ENCODE measurements at places on chromosomes 3 and 15.
A peak's percentile ranks its signal among the peaks of the same experiment; 100 is the strongest.

- no peak for DNase-seq
Observed at GRCh38 chr3:120033596-120033995, 60.7 kb downstream of the GSK3B start.

- no peak for DNase-seq
Observed at GRCh38 chr3:55174747-55175146, 246.9 kb upstream of the LRTM1 start.

GRCh38 chr3:43958973-43959372 is 268.2 kb downstream of the ABHD5 start:
- no peak for DNase-seq

DNA sequence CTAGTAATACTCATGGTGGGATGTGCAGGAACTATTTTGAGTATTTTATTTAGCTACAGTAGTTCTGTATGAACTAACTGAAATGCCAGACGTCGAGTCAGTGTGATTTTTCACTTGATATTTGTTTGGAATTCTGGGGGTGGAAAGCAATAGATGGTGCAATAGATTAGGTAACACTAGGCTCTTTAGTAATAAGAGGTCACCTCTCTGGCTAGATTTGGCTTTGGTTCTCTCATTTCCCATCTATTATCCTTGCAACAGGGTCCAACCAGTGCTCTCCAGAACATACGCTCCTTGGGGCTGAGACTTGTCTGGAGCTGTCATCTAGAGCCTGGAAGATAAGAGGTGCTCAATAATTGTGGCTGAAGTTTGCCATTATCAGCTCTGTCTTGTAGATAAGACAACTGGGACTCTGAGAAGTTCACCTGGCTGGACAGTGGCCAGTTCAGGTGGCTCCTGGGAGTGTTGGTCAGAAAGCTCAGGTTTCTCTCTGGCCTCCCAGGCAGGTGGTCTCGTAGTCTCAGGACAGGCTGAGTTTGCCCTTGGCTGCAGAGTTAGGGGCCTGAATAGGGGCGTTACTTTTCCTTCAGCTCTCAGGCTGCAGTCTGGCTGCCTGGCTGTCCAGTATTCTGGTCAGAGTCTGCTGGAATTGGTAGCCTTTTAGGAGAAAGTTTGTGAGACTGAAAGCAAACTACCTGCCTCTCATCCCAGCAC is 277.5 kb upstream of the RGMA start:
- no peak for DNase-seq

DNA sequence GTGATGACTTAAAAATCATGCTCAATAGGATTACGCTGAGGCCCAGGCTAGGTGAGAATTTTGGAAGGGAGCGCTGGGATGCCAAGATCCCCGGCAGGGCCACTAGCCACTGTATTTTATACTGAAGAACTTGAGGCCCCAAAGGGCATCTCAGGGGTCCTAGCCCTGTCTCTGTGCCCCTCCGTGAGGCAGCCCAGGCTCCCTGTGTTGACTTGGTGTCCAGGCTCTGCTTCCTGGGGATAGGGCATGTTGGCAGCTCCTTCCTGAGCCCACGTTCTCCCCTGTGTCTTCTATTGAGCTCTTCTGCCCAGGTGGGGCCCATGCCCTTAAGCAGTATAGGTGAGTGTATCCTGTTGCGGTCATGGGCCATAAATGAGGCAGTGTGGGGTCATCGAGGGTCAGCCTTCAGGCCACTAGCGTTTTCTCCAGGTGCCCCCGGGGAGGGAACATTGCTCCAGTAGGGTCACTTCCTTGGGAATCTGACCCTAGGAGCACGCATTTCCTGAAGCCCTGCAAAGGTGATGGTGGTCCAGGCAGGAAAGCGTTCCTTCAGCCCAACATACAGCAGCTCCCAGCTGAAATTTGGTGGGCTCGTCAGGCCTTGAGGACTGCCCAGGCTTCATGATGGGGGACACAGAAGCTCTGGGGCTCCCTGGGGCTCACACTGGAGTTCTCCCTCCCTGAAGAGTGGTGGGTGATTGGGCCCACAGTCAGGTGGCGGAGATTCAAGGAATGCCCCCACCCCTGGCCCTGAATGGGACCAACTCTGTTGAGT is 189.4 kb downstream of the UBE3A start:
- no peak for DNase-seq

DNA sequence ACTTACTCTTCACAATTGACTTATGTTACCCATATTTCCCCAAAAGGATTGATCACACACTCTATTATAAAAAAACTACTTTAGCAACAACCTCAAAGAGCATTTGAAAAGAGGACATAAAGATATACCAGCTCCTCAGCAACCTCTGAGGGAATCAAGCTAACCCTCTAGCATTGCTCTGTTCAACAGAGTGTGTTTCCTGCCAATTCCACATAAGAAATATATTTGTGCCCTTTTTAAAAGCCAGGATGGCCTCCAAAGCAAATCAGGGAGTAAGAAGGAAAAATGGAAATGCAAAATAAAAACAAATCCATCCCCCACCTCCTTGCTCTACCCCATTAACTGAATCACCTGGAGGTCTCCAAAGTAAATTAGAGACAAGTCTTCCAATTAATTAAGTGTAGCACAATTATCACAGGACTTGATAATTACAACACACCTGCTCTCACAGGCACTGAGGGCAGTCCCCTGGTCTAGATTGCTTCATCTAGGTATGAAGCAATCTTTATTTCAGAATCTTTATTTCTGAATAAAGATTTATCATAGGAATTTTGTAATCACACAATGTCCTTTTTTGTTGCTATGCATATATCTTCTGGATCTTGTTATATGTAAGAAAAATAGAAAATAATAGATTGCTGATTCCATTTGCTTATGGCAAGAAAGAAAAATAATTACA is 34.8 kb downstream of the GPR176 start:
- no peak for DNase-seq

GRCh38 chr3:72847751-72848702 is at the start of gene SHQ1:
Gene SHQ1 (minus strand): TSS chr3:72848445. CDS start chr3:72848340, 105 bp downstream.
- peak; percentile 88 for DNase-seq

- DNase-seq = no peak
Observed at GRCh38 chr3:135740211-135740610, 225.3 kb upstream of the PPP2R3A start.

DNA sequence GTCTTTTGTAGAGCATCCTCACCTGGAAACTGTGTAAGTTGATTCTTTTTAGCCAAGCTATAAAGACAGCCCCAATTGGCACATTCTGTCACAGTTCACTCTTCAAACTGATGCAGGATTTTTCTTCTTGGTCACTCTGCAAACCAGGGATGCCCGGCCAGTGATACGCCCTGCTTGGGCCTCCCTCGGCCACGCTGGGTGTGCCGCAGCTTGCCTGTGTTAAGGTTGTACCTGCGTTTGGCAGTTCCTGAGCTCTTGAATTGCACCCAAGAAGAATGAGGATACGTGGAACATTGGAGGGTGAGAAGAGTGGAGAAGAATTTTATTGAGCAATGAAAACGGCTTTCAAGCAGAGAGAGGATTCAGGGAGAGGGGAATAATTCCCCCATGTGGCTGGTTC is 49.9 kb downstream of the PSMD6 start:
- no peak for DNase-seq

DNA sequence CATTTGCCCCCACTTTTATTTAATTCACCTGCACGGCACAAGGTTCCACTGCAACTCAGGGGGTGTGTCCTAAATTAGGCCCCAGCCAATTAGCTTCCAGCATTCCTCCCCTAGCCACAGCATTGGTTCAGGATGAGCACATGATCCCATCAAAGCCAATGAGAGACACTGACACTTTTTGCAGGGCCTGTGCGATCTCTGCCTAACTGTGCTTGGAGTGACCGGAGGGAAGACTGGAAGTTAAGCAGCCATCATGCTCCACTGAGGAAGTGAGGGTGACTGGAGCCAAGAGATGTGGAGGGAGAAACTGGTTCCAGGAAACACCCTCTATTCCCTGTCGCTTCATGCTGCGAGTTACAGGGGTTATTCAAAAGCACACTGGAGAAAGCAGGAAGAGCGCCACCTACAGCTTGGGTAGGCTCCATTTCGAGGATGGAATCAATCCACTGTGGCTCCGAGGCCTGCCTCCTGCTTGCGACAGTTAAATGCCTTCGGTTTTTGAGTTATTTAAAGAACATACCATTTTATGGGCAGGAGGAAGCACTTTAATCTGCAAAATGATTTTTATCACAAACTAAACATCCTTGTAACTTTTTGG is 122.2 kb upstream of the WNT5A start:
- DNase-seq = no peak

DNA sequence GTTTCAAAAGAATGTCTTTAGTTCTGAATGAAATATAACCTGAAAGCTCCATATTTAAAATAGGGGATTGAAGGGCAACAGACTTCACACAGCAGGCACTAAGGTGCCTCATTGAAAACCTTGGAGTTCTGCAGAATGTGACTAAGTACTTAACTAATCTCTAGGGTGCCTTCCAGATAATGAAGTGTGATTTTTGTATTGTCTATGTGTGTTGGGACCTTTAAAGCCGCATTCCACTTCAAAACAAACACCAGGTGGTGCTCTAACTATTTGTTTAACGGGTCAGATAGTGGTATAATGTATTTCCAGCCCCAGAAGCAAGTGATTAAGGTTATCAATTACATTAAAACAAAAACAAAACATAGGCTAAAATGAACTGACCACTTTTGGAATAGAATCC is 28.0 kb downstream of the TFG start:
- no peak for DNase-seq

DNA sequence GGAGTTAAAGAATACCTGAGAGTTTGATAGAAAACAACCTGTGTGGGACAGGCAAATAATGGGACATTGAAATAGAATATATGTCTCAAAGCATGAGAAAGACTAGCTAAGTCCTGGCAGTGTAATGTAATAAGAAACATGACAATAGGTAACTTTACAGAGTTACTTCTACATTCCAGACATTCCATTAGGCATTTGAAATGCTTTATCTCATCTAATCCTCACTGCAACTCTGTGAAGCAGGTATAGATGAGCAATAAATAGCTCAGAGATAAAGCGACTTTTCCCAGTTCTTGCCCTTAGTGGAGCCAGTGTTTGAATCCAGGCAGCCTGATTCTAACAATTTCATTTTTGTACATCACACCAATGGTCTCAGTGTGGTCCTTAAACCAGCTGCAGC is 76.8 kb downstream of the CPNE4 start:
- DNase-seq = no peak

GRCh38 chr3:14788644-14789043 is 30.1 kb upstream of the FGD5 start:
- no peak for DNase-seq

DNA sequence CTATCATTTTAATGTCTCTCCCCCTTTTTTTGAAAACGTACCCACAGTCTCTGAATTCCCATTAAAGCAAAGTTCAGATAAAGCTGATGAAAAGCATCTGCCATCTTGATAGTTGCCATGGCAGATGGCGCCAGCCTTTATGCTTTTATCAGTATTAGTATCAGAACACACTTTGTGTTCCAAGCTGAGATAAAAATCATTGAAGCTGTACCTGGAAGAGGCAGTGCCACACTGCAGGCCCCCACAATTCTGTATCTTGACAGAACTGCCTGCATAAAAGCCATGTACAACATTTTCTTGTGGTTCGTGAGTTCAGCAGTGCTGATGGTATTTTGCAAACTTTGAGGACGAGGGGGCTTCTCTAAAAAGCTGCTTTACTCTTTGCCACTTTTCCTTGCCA is 311.7 kb downstream of the SATB1 start:
- DNase-seq = no peak

DNA sequence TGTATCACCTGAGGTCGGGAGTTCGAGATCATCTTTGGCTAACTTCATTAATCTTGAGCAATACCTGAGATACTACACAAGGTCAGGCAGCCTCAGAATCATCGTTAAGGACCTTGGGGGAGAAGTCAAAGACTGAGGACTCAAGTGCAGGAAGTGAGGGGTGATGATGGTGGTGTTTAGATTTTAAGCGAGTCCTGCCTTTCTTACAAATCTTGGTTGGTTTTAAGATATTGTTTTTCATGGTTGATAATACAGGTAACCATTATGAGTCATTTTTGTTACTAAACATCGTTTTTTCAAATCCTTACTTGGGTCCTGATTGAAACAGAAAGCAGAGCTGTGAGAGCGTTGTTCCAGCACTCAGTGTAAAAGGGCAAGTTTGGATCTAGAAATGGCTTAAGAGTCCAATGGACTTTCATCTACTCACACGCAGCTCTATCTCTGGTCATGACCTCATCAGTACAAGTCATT is 4.1 kb downstream of the RASGRP1 start:
- no peak for DNase-seq

- DNase-seq = no peak
Observed at GRCh38 chr3:119258915-119259314, 18.2 kb upstream of the B4GALT4 start.

GRCh38 chr3:189826566-189826965 is 195.4 kb downstream of the TP63 start:
- no peak for DNase-seq

DNA sequence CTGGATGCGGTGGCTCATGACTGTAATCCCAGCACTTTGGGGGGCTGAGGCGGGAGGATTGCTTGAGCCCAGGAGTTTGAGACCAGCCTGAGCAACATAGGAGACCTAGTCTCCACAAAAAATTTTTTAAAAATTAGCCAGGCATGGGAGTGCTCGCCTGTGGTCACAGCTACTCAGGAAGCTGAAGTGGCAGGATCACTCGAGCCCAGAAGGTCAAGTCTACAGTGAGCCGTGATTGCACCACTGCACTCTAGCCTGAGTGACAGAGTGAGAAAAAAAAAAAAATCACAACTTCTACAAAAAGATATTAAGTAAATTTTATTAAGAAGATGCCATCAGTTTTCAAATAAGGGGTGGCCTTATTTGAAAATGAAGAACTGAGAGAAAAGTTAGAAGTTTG is 11.9 kb upstream of the PLA2G4D start:
- DNase-seq = no peak

- no peak for DNase-seq
Observed at GRCh38 chr3:118504906-118505305, 529.7 kb downstream of the IGSF11 start.

- DNase-seq = no peak
Observed at GRCh38 chr3:119343719-119344118, 49.5 kb downstream of the ARHGAP31 start.

- no peak for DNase-seq
Observed at GRCh38 chr3:14744556-14744955, 69.6 kb downstream of the C3orf20 start.

- no peak for DNase-seq
Observed at GRCh38 chr3:46501702-46502101, 3.9 kb downstream of the RTP3 start.
